ENCODE measurements at places on chromosomes 3 and 15.

GRCh38 chr3:9397906-9398699, 688 bp downstream of the SETD5 start:
- no peak for DNase-seq

DNA sequence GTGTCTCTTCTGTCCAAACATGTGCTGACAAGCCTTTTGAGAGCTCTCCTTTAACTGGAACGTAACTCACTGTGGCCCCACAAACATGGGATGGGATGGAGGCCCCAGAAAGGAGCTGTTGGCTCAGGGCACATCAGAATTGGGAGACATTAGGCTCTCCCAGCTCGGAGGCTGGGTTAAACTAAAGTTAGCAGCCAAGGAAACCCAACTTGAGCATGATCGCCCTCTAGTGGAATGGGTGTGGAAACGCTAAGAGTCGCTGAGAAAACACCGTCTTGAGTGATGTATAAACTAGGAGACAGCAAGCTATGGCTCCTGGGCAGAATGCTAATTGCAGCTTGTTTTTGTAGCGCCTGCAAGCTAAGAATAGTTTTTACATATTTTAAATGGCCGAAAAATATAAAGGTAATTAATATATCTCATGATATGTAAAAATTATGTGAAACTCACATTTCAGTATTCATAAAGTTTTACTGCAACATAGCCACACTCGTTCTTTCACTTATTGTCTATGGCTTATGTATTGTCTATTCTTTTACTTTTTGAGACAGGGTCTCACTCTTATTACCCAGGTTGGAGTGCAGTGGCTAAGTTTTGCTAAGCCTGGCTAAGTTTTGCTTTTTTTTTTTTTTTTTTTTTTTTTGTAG, 138.8 kb upstream of the HACD2 start:
- no peak for DNase-seq

DNA sequence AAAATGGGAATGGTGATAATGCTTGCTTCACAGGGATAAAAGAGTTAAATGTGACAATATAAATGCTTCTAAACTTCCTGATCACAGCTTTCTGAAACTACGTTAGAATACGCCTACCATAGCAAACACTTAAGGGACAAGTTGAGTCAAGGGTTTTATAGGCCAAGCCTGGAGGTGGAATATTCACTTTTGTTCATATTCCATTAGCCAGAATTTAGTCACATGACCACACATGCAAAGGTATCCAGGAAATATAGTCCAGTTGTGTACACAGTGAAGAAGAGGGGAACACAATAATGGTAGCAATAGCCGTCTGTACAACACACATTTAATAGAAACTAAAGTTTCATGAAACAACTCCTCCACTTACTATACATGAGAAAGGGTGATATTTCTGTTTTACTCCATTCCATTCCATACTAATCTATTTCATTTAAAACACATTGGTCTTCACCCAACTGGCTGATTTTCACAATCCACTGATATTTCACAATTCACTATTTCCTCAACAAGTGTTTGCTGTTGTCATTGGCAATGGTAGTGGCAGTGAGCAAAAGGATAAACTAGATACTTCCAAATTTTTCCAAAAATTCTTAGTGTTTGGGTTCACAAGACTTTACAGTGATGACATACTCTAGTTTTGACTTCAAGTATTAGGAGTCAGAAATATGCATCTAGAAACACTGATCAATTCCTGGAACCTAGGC, 270.9 kb downstream of the ERC2 start:
- no peak for DNase-seq

DNA sequence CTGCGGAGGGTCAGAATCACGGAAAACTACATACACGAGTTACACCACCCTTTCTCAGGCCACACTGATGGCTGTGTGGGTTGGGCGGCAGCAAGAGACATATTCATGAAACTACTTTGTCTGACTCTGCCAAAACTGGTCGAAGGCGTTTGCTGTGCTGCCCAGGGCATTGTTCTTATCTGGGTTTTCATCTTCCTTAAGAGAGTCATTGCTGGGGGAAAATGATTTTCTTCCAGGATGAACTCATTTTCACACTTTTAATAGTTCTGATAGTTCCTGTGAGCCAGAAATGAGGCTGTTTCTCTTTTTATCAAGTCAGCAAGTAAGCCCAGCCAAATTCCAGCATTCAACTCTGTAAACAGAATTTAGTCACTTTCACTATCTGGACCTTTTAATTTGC, 47.6 kb downstream of the TRIM71 start:
- DNase-seq = no peak

- no peak for DNase-seq
Measured at GRCh38 chr3:29511701-29512100, 230.8 kb downstream of the RBMS3 start.

GRCh38 chr15:97858296-97858695, 102.2 kb upstream of the ARRDC4 start:
- no peak for DNase-seq

- DNase-seq = no peak
Measured at GRCh38 chr3:51304230-51304629, 80.9 kb upstream of the MANF start.

GRCh38 chr15:35196273-35196672, 111.2 kb upstream of the NANOGP8 start:
- DNase-seq = no peak

GRCh38 chr3:127679534-127680145, 6.9 kb downstream of the ABTB1 start:
- DNase-seq = no peak

GRCh38 chr3:73765878-73766545, 141.3 kb upstream of the PDZRN3 start:
- DNase-seq = no peak

- no peak for DNase-seq
Measured at GRCh38 chr3:32842531-32842931, 24.7 kb downstream of the TRIM71 start.

- no peak for DNase-seq
Measured at GRCh38 chr3:23662079-23662617, 143.6 kb upstream of the UBE2E1 start.

GRCh38 chr3:3503411-3503810, 295.8 kb upstream of the LRRN1 start:
- DNase-seq = no peak

DNA sequence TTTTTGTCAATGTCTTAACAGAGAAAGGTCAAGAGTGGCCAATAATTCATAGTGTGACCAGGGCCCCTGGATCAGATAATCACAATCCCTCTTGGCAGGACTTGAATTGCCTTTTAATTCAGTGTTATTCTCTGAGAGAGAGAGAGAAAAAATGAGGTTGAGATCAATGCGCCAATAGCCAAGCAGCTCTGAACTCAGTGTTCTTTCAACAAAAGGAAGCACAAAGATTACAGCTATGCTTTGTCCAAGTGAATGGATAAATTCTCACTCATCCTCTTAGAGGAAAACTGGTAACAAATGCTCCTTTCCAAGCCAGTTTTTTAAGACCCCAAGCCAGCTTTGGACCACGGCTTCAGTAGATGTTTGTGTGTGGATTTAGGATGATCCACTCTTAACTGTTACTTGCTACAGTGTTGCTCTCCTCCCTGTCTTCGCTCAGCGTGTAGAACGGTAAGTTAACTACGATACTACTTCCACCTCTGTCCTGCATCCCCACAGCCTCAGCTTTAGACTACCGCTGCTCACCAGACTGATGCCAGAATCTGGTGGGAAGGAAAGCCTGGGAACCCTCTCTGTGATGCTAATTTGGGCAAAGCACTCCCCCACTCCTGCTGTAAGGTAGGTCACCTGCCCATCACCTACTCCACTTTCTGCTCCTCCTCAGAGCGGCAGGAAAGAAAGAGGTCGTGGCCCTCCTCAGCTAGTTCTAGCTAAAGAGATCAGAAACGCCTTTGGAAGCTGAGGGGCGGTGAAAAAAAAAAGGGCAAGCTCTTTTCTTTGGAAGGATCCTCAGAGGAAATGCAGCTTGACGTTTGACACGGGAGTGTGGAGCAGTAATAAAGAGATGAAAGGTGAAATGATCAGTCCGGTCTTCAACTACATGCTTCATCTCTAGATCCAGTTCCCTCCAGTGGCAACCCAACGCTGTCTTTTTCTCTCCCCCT, 46.8 kb upstream of the LPP start:
- DNase-seq = no peak

GRCh38 chr15:58357529-58358476, 74.0 kb upstream of the LIPC start:
- DNase-seq = no peak

GRCh38 chr15:62465173-62465572, 300.1 kb upstream of the C2CD4B start:
- DNase-seq = no peak

GRCh38 chr3:171261487-171261886, 198.7 kb downstream of the TNIK start:
- DNase-seq = no peak

DNA sequence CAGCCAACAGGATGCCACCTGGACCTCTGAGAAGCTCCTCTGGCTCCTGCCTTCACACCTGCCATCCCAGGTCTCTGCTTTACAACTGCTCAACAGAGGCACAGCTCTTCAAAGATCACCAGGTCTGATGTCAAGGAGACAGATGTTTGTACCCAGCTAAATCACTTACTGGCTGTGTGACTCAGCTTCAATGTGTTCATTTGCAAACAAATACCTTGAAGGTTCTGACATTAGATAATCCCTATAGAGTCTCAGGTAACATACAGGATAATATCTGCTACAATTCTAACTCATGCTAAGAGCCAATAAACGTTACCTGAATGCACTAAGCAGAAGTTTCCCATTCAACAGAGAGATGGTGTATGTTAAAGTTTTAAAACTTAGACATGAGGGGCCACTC, 163.4 kb upstream of the IGF1R start:
- no peak for DNase-seq

DNA sequence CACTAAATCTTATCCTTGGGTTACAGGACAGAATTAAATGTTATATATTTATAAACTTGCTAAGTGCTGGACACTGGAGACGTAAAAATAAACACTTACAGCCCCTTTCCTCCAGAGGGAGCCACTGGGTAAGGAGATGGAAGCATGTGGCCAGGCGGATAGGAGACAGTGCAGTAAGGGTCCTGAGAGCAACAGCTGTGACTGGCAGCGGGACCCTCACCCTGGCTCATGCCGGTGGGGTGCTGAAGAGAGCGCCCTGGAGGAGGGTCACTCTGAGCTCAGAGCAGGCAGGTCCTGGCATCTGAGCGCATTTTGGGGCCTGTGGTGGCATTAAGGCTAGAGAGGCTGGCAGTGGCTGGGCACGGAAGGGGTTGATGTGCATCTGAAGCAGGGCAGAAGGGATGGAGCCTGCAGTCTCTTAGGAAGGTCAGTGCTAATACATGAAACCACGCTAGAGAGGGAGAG, 16.0 kb downstream of the SEC61A1 start:
- DNase-seq = no peak

- no peak for DNase-seq
Measured at GRCh38 chr3:138593488-138594149, 441 bp downstream of the CEP70 start.

- no peak for DNase-seq
Measured at GRCh38 chr3:81339040-81339845, 422.2 kb downstream of the GBE1 start.

- DNase-seq = peak; percentile 31
Measured at GRCh38 chr3:27568393-27568792, 84.2 kb upstream of the SLC4A7 start.

DNA sequence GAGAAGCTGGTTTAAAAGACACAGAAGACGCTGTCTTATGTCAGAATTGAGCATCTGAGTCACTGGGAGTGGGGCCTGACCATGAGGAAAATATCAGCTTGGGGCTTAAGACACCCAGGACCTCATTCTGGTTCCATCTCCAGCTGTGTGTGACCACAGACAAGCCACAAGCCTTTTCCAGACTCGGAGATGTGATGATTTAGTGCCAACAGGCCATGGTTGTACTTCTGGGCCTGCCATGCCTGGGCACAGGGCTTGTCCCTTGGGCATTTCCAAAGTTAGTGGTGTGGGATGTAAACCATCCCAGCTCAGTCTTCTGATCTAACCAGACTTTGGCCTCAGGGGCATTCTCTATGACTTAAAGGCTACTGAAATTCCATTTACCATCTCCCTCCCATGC, 269.8 kb downstream of the RYR3 start:
- DNase-seq = no peak

DNA sequence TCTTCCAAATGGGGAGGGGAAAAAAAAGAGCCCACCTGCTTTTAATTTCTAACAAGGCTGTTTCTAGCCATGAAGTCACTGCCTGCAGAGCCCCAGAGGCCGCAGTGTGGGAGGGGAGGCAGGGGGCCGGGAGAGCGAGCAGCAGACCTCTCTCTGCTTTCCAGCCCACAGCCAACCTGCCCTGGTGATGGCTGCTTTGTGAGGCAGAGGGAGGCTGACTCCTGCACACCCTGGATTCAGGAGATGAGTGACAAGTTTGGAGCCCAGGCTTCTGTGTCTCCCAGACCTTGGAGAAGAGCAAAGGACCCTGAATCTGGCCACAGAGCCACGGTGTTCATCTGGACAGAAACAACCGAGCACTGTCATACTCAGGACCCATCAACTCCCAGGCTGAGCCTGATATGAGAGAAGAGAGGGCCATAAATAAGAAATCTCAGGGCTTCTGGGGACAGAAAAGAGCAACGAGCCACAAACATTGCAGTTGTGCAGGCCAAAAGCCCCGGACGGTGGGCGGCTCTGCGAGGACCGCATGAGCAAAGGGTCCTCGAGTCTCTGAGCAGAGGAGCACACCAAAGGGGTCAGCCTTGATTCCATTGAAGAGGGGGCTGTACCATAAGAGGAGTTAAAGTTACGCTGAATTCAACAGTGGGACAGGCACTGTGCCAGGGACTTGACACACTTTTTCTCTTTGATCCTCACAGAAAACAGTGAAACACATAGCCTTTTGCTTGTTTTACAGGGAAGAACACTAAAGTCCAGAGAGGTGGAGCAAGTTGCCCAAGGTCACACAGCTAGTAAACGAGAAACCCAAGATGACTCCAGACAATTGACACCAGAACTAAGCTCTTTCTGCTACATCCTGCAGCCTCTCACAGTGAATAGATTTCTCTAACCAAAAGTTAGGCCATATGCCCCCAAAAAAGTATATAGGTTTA, 97.2 kb downstream of the SEMA5B start:
- DNase-seq = no peak

- no peak for DNase-seq
Measured at GRCh38 chr3:57169108-57169507, 4.0 kb upstream of the IL17RD start.

DNA sequence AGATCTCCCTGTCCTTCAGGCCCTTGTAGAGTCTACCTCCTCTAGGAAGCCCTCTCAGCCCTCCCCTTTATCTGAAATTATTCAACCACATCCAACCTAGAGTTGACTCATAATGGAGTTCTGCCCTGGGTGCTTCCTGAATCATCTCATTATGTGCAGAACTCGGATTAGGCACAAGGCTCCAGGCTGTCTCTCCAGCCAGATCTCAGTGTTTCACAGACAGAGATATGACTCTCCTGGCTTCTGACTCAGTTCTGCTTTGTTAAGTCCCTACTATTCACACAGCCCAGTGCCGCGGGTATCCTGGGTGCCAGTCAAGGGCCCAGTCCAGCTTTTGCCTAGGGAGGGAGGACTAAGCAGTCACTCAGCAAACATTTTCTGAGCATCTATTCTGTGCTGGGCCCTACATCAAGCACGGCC, 9.3 kb downstream of the STRA6 start:
- no peak for DNase-seq

DNA sequence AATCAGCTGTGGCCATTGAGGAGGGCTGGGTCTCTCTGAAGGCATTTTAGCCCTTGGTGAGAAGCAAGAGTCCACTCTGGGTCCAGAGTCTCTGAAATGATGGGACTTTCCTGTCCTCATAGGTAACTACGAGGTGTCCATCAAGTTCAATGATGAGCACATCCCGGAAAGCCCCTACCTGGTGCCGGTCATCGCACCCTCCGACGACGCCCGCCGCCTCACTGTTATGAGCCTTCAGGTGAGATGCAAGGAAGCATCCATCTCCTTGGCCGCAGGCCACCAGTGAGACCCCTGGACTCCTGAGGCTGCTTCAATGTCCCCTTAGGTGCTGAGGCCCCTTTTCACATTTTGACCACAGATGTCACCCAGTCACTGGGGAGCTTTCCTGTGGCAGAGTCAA, 54.9 kb downstream of the DNASE1L3 start:
- DNase-seq = no peak

All from cerebellar nuclear complex (tissue), 1 donor.